ENCODE measurements at places on chromosomes 16 and 17. TPM values are rescaled to one million over a fixed set of nuclear protein-coding genes. Genes with fewer than 3 reads are reported as not detected.

Gene PRR29
- total RNA-seq, result 0.74 TPM

Gene RAI1
- 2.1 TPM for total RNA-seq

Gene MYOCD
- 0.80 TPM for total RNA-seq

Gene DHODH
- total RNA-seq, result 11.7 TPM

Gene KRT39
- total RNA-seq, result not detected

Gene OR4D1
- 0.10 TPM for total RNA-seq

Gene RFFL
- 29.2 TPM for total RNA-seq

GRCh38 chr17:79010304-79010646 is 711 bp upstream of the CANT1 start:
- peak overlapping the region; percentile 82 for H3K4me3 ChIP-seq
- no peaks in the 10 kb centered on the region for H3K36me3 ChIP-seq
- H3K27ac ChIP-seq, result peak overlapping the region; percentile 50
- H3K4me1 ChIP-seq, result peaks cover 5% of the 10 kb centered on the region

- H3K27me3 ChIP-seq, result peaks cover 96% of the 10 kb centered on the region
- H3K4me1 ChIP-seq, result peaks cover 48% of the 10 kb centered on the region
- no peak for DNase-seq
- H3K36me3 ChIP-seq, result no peaks in the 10 kb centered on the region
- H3K4me3 ChIP-seq, result peak overlapping the region; percentile 48
Measured at GRCh38 chr17:17699491-17699890, 18.2 kb downstream of the RAI1 start.

DNA sequence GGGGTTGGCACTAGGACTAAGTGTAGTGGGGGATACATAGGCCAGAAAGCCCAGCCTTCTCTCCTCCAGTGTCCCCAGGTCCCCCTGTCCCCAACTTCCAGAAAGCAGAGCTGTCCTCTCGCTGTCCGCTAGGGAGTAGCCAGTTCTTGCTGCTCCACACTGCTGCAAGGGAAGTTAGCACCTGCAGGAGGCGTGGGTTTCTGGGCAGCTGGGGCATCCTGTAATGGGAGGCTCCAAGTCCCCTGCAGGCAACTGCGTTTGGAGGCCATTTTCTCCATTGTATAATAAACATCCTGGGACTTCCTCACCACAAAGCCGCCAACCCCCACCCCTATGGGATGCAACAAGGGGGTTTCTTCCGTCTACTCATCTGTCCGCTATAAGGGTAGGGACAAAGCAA is 1.7 kb downstream of the RPRML start:
- H3K4me3 ChIP-seq, result peak overlapping the region; percentile 76
- H3K36me3 ChIP-seq, result no peaks in the 10 kb centered on the region
- H3K27me3 ChIP-seq, result peaks cover 27% of the 10 kb centered on the region
- no peak overlapping the region for H3K27ac ChIP-seq
- H3K4me1 ChIP-seq, result peaks cover 37% of the 10 kb centered on the region
